ENCODE measurements at places on chromosomes 2 and 18.

DNA sequence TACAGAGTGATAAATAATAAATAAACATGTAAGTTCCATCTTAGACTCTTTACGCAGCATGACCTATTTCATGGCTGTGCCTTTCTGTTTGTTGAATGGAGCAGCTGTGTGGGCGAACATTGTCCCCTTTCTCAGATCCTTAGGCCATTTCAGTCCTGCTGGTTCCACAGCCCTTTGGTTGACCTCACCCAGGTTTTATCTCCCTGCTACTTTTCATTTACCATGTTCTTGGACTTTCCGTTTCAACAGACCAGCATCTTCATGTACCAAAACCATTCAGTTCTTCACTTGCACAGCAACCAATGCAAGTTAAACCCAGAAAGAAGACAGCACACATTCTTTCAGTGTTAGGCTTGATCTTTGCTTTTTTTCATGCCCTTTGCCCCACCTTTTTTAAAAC, 83.8 kb downstream of the XRCC5 start:
- DNase-seq: no peak

GRCh38 chr2:60884800-60885199, 3.4 kb downstream of the REL start:
- DNase-seq: no peak

- no peak for DNase-seq
Measured at GRCh38 chr18:44866103-44866502, 185.4 kb downstream of the SETBP1 start.

DNA sequence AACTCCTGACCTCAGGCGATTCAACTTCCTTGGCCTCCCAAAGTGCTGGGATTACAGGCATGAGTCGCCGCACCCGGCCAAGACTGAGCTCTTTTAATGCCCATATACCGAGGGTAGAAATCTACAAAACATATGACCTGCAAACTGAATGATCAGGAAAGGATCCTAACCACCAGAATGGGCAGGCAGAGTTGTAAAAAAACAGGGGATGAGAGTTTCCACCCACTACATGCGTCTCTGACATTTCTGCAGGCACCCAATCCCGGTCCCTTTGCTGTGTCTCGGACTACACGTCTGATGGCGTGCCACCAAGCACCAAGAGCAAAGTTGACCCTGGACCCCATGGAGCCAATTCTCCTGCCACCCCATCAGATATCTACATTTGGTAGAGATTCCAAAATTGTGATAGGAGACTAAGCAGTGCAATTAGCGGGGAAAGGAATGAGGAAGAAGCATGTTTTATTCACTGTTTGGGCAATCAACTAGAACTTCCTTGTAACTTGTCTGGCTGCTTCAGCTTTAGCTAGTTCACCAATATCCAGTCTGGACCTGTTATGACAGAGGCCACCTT, 74.1 kb downstream of the ATP8B1 start:
- DNase-seq: no peak

GRCh38 chr2:8416849-8417832, 264.7 kb upstream of the ID2 start:
- DNase-seq: no peak

- DNase-seq: no peak
Measured at GRCh38 chr2:128911276-128911675, 592.6 kb upstream of the HS6ST1 start.

DNA sequence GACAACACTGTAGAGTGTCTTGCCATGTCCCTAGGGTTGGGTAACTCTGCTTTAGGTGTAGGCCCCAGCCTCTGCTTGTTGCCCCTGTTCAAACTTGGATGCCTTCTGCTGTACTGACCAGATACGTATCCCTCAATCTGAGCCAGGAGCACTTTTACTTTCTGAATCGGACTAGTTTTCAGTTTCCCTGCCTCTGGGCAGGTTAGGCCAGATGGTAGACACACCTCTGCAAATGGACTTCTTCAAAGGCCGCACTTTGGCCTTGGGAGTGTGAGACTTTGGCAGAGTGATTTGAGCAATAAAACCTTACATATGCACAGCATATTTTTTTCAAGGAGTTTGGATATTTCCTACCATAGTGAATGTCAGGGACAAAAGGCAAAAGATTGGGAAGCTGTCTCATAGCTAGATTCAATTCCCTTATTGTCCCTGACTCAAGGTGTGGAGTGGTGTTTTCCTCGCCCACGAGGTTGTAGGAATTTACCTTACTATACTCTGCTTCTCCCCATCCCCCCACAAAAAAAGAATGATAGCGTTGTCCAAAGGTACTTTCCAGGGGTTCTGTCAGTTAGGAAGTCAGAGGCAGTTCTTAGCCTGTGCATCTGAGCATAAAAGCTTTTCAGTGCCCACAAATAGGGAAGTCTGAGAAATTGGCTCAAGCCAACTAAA, 15.3 kb upstream of the PARD3B start:
- no peak for DNase-seq

DNA sequence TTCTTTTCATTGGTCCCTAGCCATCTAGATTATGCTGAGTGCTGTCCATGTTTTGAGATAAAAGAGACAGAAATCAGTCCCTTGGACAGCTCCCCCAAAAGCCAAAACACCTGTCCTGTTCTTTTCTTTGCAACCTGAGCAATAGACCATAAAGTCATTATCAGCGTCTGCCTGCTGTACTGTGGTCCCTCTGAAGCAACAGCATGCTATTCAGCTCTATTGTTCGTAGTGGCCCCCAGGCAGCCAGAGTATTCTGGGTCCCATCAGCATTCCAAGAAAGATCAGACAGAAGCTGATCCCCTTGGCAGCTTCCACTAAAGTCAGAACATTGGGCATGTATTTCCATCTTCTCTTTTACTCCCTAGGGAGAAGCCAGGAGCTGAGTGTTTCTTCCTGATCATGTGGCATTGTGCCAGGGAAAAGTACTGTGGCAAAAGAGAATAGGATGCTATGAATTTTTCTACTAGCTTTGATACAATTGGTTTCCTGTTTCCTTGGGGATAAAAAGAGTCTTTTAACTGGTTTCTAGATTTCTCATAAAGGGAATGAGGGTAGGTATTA, 33.6 kb upstream of the ZSWIM2 start:
- DNase-seq: no peak

DNA sequence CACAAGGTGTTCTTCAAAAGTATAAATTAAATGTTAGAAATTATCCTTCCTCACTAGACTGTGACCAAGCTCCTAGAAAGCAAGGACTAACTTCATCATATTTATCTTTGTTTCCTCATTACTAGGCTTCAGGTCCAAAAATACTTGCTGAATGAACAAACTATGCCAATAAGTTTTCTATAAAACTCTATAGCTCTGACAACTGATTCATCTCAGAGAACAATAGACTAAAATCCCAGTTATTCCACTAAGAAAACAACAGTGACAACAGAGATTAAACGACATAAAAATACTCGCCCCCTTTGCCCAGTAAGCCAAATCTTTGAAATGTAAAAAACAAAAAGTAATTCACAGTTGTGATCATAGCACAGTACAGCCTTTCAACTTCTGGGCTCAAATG, 13.6 kb downstream of the TLK1 start:
- DNase-seq: no peak

- DNase-seq: peak; percentile 87
Measured at GRCh38 chr2:71596011-71596410, 142.7 kb downstream of the DYSF start.

DNA sequence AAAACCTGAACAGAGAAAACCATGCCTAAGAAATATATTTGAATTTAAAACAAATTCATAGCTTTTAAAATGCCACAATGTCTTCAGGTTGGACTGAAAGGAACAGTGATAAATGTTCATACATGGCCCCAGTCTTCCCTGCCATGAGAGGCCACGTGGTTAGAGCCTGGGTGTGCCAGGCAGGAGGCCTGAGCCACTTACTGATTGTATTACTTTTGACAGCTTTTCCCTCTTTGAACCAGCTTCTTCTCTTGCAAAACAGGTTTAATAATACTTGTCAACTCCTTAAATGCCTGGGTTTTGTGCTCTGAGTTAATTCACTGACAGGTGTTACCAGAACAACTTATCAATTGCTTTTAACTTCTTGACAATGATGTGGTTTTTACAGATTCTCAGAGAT, 27.0 kb downstream of the RBKS start:
- DNase-seq: no peak

- DNase-seq: no peak
Measured at GRCh38 chr2:186477790-186478189, 8.3 kb upstream of the ZC3H15 start.

- no peak for DNase-seq
Measured at GRCh38 chr18:6109743-6110142, 214.4 kb upstream of the TMEM200C start.

- DNase-seq: peak; percentile 74
Measured at GRCh38 chr18:76801567-76802505, 20.5 kb upstream of the ZNF236 start.

DNA sequence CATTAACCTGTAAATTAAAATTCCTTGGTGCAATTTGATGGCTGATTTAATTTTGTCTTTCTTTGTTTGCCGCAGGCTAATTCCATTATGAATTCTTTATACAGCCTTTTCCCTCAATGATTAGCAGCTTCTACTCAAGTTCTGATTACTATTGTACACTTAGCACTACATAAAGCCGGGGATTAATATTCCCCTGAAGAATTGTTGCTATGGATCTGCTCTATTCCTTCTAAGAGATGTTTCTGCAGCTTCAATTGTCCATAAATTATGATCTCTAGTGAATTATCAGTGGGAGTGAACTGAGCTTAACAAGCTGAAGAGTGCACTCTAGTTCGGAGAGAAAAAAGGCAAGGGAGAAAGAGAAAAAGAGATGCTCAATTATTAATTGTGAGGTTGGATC, 433.7 kb upstream of the SPRED2 start:
- DNase-seq: no peak

DNA sequence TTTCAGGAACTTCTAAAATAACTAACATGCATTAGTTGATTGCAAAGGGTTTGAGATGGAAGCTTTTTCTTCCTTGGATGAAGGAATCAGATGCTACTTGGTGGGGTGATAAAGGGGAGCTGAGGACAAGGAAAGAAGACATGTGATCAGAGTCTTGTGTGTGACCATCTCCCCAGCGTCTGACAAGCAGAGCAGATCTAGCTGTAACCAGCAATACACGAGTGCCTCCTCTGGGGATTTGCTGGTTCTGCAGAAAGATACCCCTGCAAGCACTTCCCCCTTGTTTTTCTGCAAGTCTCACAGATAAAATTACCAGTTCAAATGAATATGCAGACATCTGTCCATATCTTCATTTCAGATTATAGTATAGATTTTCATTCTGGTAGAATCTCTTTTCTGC, 2.7 kb downstream of the CDH7 start:
- DNase-seq: no peak

GRCh38 chr18:9323750-9324445, 10.7 kb upstream of the TWSG1 start:
- DNase-seq: no peak

GRCh38 chr2:168118733-168119514, 128.5 kb downstream of the STK39 start:
- peak; percentile 40 for DNase-seq

GRCh38 chr18:23723121-23723520, 33.9 kb downstream of the LAMA3 start:
- DNase-seq: no peak

- no peak for DNase-seq
Measured at GRCh38 chr18:40769786-40770185, 1185.2 kb upstream of the PIK3C3 start.

GRCh38 chr18:54163453-54163852, 61.0 kb downstream of the MBD2 start:
- DNase-seq: no peak

GRCh38 chr2:233060501-233060979, 398 bp downstream of the INPP5D start:
- DNase-seq: no peak

- no peak for DNase-seq
Measured at GRCh38 chr2:14896330-14897030, 264.0 kb downstream of the LRATD1 start.

DNA sequence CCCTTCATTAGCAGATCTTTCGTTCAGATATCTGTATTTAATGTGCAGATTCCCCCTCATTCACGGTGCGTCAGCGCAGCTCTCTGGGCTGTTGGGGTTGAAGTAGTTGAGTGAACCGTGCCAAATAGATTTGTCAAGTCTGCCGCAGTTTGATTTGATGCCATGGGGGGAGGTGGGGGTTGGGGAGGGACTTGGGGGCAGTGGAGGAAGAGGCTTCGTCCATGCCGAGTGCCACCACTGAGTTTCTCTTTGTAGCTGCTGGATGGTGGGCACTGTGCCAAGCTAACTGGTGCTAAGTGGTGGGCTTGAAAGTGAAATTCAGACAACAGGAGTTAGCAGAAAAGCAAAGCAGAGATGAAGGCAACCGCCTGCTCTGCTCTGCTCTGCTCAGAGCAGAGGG, 47.9 kb downstream of the NRP2 start:
- DNase-seq: no peak

DNA sequence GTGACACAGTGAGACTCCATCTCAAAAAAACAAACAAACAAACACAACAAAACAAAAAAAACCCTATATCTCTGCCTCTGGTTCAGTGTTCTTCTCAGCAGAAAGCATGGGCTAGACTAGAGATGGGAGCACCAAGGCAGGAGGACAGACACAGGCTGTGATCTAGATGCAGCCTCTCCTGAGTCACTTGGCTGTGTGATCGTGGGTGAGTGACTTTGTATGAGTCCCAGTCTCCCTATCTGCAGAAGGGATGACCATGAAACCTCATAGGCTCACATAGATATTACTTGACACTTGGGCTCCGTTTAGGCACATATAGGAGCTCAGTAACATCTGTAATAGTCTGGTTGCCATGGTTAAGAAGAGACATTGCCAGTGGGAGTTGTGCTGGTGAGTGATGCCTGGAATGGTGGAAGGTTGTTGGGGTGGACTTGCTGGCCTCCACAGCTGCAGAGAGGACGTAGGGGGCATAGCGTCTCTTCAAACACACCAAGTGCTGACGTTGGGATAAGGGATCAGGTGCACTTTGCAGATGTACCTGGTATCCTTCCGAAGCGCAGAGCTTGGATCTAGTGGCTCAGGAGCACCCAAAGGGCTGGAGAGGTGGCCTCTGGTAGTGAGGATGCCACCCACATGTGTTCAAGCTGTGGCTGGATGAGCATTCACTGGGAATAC, 318.9 kb upstream of the HS6ST1 start:
- no peak for DNase-seq

GRCh38 chr18:62651276-62652056, 63.9 kb upstream of the PHLPP1 start:
- DNase-seq: no peak

- no peak for DNase-seq
Measured at GRCh38 chr18:46296656-46297055, 192.5 kb downstream of the HAUS1 start.

DNA sequence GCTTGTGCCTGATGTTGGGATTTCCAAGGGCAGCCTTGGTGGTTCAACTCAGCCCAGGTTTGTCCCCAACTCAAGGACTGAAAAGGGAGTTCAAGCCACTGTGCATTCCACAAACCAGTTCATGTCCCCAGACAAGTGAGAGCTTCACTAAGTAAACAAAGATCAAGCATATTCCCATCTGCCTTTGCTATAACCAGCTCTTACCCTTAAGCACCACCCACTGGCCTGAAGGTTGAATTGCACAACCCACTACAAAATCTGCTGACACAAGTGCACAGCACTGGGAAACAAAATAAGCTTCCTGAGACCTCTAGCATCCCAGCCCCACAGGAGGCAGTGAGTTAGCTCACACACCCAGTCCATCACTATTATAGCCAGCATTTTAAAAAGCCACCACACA, 516.7 kb downstream of the NR4A2 start:
- no peak for DNase-seq

Data from left hindlimb (tissue), 1 donor.